ENCODE measurements at places on chromosomes 12 and 14.

DNA sequence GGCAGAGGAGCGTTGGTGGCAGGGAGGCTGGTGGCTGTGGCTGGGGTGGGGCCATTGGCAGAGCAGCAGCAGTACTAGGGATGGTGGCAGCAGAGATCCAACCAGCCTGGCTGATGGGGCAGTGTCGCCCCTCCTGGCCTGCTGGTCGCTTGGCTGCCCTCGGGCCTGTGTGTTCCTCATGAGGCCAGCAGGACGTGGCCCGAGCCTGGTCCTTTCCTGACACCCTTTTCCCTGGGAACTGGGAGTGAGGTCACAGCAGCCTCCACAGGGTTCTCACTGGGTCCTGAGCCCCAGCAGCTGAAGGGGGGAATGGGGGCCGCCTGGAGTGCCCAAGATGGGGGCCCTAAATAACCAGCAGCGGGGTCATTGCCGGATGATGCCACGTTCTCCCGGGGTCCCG lies 46.1 kb downstream of the KIF26A start:
- DNase-seq: no peak

GRCh38 chr14:59983048-59983447 lies 63.1 kb downstream of the LRRC9 start:
- no peak for DNase-seq

DNA sequence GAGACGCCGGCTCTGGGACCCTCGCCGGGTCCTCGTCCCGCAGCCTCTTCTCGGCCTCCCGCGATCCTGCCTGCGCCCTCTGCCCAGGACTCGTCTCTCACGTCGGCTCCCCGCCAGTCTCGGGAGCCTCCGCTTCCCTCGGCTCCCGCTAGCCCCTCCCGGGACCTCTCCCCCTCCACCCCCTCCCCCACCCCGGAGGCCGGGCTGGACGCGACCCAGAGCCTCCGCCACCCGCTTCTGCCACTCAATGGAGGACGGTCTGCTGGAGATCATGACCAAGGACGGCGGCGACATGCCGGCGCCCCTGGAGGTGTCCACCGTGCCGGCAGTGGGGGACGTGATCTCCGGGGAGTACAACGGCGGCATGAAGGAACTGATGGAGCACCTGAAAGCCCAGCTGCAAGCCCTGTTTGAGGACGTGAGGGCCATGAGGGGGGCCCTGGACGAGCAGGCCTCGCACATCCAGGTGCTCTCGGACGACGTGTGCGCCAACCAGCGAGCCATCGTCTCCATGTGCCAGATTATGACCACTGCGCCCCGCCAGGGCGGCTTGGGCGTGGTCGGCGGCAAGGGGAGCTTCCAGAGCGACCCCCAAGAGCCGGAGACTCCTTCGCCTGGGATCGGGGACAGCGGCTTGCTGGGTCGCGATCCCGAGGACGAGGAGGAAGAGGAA lies 568 bp downstream of the CCDC184 start:
- DNase-seq: no peak

DNA sequence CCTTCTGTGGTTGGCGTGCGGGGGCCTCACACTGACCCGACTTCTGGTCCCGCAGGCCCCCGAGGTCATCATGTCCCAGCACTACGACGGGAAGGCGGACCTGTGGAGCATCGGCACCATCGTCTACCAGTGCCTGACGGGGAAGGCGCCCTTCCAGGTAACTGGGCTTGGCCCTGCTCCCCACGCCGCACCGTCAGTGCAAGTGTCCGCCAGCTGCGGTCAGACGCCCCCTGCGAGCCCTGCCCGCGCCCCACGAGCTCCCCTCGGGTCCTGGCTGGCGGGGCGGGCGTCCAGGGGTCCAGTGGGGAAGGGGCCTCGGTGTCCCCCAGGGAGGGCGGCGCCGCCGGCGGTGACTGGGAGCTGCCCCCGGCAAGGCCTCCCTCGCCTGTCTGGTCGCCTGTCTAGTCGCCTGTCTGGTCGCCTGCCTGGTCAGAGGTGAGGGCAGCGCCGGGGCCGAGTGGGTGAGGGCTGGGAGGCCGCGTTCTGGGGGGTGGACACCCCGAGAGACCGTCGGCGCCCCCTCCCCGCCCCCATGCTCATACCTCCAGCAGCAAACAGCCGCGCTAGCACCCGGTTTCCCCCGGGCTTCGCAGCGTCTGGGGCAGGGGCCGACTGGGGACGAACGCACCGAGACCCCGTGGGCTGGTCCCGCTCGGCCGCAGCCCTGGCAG lies 14.8 kb downstream of the ULK1 start:
- DNase-seq: no peak

GRCh38 chr14:68451696-68452373 lies 341.0 kb downstream of the ZFP36L1 start:
- no peak for DNase-seq

DNA sequence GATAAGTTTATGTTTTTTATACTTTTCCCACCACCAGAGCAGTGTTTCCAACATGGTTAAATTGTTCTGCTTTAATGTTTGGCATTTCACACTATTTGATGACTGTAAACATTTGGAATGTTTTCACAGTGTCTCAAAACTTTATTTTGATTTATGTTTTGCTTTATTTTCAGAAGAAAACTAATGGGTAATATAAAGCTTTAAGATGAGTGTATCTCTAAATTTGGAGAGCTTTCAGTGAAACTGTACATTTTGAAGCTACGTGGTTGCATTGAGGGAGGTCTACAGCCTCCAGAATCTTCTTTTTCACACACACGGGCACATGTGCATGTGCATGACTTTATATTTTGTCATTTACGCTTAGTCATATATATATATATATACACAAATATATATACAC lies 10.7 kb downstream of the BICD1 start:
- DNase-seq: no peak

DNA sequence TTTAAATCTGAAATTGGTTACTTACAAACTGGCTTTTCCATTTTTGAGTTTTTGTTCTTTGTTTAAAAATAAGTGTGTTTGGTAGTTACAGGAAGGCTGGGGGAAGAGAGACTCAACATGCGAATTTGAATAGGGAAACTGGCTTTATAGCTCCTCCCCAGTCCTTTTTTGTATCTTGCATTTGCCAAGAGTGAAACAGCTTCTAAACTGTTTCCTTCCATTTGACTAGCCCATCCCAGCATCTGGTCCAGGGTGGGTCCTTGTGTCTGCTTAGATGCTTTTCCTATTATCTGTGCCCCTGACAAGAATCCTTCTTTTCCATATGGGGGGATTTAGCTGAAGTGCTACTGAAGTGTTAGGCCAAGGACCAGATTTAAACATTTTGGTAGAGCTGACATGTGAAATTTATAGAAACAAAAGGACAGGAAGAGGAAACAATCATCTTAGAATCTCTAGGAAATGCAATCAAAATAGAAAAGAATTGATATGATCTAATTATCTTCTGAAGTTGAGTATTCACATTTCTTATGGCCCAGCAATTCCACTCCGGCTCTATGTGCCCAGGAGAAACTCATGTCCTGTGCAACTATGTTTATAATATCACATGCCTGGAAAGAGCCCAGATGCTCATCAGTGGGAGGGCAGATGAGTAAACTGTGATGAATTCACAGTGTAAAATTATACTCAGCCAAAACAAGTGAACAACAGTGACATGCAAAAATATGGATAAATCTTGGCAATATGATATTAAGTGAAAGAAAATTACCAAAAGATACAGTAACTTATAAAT lies 7.4 kb downstream of the SMOC1 start:
- no peak for DNase-seq

DNA sequence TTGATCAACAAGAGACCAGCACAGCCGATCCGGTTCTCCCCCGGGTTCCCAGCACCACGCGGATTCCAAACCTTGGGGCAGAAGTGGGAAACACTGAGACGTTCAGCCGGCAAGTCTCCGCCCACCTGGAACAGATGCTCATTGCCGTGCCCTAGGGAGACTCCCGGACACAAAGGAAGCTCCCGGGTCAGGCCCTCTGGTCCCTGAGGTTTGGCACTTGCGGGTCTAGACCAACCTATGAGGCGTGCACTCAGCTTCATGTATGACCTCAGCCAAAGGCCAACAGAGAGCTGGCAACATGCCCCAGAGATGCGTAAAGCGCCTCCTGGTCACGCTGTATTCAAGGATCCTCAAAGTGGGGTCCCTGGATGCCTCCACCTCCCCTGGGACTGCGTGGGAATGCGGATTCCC lies 2.5 kb downstream of the RIMBP2 start:
- DNase-seq: no peak

GRCh38 chr12:127383281-127383680 lies 883.7 kb upstream of the TMEM132C start:
- no peak for DNase-seq

- no peak for DNase-seq
Measured at GRCh38 chr12:91064640-91065039, 6.8 kb upstream of the KERA start.

DNA sequence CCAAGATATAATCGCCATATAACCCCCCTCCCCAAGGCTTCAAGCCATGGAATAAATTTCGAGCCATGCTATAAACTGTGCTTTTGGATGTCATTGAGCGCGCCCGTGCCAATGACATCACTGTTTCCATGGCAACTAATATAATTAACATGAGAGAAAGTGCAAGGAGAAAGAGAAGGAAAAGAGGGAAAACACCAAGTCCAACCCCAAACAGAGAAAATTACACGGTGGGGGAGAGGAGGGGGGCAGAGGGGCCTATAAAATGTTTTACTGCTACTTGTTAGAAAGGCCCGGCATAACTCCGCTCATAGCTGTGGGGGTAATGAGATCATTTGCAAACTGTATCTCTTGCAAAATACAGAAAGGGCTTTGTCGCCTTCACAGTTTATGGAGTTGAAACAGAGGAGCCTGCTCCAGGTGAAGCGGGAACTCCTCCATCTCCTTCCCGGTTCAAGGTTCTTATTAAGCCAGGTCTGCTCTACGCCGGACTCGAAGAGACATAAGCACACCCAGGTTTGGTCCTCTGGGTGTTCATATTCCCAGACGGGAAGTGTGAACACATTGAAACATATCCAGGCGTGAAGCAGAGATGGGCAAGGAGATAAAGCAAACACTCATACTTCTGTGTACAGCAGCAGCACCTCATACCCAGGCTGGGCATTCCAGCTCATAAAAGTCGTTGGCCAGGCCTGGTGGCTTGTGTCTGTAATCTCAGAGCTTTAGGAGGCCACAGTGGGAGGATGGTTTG lies 99.1 kb upstream of the MAP1LC3B2 start:
- DNase-seq: no peak

DNA sequence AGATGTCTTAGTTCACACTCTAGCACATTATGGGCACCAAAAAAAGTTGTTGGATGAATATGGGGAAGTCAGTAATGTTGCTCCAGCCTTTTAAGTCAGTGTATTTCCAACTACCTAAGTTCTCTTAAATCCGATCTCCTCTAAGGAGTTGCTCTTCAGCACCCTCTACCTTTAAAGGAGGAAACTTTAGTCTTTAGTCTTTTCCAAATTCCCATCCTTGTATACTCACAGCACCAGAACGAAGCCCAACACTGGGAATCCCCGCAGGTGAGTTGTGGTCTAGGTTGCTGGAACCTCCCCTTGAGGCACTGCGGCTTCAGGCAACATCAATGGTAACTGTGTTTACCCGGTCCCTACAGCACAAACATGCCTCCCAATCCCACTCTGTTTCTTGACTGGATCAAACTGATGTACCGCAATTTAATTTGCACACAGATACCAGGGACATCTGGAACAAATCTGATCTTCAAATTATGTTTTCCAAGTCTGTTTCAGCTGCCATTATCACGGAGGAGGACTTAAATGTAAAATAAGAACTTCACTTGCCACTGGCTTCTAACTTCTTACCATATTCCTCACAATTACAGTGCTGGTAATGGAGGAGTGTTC lies 179.0 kb downstream of the FOXN3 start:
- DNase-seq: no peak

GRCh38 chr12:93883436-93884154 lies 206.4 kb downstream of the CRADD start:
- no peak for DNase-seq

- no peak for DNase-seq
Measured at GRCh38 chr12:68113644-68114043, 45.9 kb downstream of the IFNG start.

GRCh38 chr12:73308747-73309146 lies 1036.6 kb downstream of the TRHDE start:
- DNase-seq: no peak

DNA sequence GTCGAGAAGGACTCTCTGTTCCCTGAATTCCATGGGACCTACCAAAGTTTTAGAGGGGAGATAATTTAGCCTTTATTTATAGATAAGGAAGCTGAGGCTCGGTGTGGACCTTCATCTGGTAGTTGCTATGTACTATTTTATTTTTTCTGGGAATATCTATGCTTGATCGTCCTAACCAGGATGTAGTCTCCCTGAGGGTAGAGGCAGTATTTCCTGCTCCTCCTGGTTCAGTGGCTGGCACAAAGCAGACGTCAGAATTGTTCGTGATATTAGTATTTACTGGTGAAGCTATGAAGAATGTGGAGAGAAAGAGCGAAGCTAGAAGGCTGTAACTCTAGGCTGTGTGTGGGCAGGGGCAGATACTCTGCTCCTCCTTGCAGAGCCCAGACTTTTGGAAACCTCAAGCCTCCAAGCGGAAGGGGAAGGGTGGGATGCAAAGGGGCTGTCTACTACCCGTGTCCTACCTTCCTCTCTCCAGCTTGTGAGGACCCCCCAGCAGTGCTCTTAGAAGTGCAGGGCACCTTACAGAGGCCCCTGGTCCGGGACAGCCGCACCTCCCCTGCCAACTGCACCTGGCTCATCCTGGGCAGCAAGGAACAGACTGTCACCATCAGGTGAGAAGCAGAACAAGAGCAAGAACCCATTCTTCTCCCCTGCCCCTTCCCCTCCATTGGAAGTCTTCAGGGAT lies 1.4 kb downstream of the LRP10 start:
- DNase-seq: no peak

DNA sequence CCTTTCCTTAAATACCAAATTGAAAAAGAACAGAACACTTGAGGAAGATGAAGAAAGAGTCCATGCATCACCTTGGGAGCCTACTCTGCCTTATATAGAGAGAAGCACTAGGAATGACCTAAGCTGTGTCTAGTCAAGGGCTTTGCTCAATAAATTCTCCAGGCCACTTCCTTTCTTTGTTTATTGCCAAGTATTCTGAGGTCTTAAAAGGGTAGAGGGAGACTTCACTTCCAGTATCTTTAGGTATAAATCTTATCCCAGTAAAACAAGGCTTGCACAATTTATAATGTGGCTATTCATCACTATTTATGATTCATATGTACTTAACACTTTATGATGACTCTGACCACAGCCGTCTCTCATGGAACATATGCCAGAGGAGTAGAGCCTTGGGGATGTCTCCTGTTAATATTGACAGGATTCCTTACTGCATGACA lies 85.1 kb upstream of the ARHGAP5 start:
- DNase-seq: no peak

- no peak for DNase-seq
Measured at GRCh38 chr12:51240971-51241370, 2.3 kb downstream of the DAZAP2 start.

GRCh38 chr14:24504425-24504950 lies 3.6 kb downstream of the CMA1 start:
- DNase-seq: no peak

GRCh38 chr14:73888460-73888725 lies 1.7 kb downstream of the ZNF410 start:
- no peak for DNase-seq

- no peak for DNase-seq
Measured at GRCh38 chr14:99224116-99224910, 47.7 kb downstream of the BCL11B start.
